SHP77 treated with DMSO at 0.1 percent for 48 hours (cell line): ENCODE measurements at places on chromosomes 16 and 17.

DNA sequence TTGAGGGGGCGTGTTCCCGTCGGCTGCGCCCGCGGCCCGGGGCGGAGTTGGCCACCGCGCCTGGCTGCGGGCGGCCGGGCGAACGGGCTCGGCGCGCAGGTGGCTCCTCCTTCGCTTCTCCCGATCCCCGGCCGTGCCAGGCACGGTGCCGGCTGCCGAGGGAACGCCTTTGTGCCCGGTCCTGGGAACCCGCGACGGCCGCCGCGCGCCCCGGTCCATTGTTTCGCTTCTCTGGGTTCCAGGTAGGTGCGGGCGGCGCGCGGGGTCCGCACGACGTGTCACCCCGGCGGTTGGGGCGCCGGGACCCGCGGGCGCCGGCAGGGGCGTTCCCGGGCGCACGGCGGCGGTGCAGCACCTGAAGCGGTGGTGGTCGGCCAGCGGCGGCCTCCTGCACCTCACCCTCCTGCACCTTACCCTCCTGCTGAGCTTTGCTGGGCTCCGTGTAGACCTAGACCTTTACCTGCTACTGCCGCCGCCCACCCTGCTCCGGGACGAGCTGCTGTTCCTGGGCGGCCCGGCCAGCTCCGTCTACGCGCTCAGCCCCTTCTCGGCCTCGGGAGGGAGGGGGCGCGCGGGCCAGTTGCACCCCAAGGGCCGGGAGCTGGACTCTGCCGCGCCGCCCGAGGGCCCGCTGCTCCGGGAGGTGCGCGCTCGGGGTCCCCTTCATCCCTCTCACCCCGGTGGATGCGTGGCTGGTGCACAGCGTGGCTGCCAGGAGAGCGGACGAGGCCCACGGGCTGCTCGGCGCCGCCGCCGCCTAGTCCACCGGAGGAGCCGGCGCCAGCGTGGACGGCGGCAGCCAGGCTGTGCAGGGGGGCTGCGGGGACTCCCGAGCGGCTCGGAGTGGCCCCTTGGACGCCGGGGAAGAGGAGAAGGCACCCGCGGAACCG is 99.9 kb downstream of the EFCAB13 start:
- DNase-seq, result no peak

DNA sequence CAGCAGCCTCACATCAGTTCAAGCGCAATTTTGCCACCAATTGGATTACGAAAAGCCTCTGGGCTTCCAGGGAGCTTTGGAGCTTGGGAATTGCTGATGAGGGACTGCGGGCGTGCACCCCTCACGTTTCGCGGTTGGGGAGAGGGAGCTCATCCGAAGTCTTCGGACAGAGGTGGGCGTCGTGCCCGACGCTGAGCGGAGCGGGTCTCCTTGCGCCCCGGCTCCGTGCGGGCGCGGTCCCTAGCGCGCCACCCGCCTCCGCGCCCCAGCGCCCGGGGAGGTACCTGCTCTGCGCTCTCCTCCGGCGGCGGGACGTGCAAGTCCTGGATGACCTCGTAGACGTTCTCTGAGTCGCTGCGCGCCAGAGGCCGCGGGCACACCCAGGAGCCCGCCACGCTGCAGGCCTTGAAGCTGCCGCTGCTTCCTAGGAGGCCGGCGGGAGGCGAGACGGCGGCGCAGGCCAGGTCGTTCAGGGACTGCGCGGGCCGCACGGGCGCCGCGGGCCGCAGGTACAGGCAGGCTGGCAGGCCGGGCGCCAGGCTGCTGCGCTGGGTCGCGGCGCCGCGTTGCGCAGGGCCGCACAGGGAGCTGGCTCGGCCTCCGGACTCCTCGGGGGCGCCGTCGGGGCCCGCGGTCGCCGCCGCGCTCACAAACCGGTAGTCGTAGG is 3.2 kb downstream of the ARHGAP27 start:
- DNase-seq, result no peak

GRCh38 chr16:10530685-10531084 is 49.7 kb downstream of the EMP2 start:
- no peak for DNase-seq

DNA sequence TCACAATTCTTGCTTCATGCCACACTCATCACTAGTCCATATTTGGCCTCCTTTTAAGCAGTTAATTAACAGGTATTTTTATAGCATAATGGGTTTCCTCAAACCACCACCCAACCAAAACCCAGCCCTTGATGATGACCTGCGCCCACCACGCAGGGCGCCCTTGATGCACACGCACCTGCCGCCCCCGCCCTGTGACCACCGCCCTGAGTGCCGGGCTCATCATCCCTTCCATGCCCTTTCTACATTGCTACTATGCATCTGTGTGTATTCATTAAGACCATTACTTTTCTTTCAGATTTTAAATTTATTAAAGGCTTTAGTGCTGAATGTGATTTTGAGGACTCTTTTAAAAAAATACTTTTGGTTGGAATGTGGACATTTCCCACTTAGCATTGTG is 204.8 kb upstream of the CHMP6 start:
- DNase-seq, result no peak

DNA sequence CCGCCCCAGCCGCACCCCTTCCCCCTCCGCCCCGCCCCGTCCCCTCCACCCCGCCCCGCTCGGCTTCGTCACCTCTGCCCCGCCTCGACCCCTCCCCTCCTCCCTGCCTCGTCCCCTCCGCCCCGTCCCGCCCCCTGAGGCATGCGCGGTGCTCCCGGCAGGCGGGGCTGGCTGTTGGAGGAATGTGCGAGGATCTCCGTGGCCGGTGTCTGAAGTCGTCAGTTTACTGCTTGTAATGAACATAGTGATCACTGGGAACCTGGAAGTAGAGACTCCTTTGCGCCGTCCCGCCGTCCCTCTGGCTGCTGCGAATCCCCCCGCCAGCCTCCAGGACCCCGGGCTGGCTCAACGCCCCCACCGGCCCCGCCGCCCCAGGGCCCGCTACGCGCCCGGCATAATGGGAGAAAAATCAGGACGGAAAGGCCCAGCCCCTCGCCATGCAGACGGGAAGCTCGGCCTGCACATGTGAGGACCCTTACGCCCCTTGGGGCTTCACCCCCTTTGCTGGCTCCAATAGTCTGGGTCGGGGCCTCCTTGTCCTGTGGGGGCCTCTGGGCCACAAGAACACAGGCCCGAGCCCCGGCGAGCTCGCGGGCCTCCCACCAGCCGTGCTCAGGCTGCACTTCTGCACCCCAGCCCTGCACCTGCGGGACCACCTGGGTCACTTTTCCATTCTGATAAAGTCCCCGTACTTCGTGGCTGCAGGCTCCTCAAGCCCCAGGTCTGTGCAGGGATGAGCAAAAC is 743.1 kb downstream of the KCNJ18 start:
- no peak for DNase-seq

DNA sequence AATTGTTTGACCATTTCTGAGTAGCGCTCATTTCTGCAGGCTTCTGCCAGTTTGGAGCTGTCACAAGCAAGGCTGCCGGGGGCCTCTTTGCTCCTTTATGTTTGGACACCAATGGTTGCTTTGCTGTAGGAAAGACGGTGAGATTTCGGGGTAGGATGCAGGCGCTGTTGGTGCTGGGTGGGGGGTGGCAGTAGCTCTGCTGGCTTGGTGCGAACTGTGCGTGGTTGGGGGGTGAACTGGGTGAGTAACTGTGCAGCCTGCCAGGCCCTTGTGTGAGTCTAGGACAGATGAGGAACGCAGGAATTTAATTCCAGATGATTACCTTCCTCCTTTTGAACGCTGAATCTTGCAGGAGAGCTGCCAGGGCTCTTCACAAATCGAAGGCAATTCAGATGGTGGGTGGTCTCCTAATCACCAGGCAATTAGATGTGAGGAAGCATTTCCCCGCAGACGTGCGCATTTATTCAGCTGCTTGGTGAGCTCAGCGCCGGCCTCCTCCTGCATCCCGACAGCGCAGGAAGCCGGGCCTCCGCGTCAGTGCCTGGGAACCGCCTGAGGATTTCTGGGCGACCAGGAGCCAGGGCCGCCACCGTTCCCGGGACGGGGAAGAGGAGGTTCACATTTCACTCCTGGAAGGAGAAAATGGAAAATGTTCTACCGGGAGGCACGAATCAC is 154.4 kb downstream of the FOXL1 start:
- DNase-seq, result no peak

DNA sequence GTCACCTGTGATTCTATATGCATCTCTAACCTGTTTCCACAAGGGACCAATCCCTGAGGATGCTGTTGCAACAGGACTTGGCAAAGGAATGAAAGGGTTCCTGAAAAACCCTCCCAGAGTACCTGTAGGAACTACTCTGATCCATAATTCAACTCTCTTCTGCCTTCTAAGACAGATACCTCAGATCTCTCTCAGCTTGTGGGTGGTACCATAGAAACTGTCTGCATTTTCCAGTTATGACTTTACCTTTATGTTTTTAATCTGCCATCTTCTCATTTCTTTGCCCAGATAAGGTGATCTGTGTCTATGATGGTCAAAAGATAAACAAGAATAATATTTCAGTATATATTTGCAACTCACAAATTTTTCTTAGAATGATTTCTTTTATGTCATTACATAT is 65.1 kb downstream of the TMC6 start:
- DNase-seq, result no peak

- peak; percentile 20 for DNase-seq
Observed at GRCh38 chr17:1153795-1154546, 25.8 kb downstream of the ABR start.

DNA sequence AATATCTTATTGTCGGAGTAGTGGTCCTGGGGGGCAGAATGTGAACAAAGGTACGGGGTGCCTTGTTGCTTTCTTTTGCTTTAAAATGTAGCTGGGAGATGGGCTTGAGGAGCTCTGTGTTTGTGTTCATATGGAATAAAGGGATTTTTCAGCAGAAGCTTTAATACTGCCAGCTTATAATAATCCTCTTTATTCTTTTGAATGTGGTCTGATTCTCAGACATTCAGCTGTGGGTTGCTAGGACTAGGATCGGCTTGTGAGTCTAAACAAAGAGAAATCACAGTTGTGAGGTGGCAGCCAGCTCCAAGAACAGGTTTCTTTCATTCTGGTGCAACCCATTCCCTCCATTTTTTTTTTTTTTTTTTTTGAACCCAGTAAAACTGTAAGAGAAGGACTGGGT is 7.2 kb downstream of the MRPL58 start:
- DNase-seq, result no peak

GRCh38 chr17:6245301-6246177 is 175.4 kb downstream of the WSCD1 start:
- DNase-seq, result no peak

DNA sequence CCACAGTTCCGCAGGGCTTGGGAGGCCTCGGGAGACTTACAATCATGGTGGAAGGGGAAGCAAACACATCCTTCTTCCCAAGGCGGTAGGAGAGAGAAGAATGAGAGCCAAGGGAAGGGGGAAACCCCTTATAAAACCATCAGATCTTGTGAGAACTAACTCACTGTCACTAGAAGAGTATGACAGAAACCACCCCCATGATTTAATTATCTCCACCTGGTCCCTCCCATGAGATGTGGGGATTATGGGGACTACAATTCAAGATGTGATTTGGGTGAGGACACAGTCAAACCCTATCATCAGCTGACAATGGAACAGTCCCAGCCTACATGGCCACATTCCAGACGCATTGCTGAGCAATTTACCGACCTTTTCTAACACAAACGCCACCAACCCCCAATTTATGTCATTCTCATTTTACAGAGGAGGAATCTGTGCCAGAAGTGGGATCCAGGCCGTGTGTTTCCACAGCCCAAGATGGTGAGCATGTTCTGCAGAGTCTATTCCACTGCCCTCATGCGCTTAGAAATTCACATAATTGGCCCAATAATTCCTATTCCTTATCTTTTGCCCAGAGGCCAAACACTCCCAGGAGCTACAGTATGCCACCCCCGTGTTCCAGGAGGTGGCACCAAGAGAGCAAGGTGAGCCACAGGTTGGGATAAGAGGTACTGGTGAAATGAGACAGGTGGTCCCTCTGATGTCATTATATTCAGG is 17.3 kb downstream of the MILR1 start:
- DNase-seq, result no peak

GRCh38 chr17:61253937-61254574 is 145.6 kb upstream of the TBX2 start:
- DNase-seq, result no peak

DNA sequence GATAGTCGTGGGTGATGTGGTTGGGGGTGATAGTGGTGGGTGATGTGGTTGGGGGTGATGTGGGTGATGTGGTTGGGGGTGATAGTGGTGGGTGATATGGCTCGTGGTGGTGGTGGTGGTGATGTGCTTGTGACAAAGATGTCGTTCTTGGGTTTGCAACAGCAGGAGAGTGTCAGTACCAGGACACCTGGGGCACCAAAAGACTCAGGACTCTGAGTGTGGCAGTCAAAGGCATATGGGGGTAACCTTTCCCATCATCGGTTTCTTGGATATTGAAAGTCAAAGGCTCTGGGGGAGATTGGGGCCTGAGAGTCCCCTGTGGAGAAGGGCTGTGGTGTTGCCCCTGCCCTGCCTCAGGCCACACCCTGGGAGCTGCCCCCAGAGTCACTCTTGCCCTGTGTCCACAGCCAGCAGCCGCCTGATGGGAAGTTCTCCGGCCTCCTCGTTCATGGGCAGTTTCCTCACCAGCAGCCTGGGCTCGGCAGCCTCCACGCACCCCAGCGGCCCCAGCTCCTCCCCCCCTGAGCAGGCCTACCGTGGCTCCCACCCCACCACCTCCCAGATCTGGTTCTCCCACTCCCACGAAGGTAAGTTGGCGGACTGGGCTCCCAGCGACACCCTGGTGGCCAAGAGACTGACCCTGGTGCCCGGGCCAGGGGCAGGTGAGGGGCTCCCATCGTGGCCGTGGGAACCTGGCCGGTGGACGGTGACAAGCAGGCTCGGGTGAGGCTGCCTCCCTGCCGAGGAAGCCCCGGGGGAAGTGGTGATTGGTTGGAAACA is 31.3 kb downstream of the BAHCC1 start:
- no peak for DNase-seq

DNA sequence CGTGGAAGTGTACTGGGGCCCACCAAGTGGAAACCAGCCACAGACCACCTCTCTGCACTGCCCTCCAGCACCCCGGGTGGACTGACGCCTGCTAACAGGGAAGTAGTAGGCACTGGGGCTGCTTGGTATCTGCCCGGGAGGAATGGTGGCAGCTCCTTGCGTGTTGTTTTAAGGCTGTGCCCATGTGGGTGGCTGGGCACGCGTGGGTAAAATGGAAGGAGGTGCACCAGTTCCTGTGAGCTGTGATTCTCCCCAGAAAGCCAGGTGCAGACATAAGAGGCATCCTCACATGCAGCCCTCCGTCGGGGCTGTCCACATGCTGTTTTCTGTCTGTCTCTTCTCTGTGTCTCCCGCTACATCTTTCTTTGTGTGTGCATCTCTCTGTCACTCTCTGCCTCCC is 122.3 kb downstream of the ENGASE start:
- DNase-seq, result no peak

DNA sequence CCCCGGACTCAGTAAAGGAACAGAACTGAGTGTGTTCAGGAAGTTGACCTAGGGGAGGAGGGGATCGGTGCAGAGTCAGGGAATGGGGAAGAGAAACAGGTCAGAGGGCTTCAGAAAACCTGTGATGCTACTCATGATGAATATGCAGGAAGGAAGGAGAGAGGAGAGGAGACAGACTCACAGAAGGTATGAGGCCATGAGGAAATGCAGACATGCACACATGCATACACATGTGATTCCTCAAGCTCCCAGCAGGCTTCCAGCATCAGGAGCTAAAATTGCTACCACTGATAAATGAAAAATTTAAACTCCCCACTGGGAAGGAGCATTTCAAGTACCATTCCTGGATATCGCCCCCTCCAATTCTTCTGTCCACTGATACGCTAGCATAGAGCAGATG is 262.6 kb downstream of the SLC39A11 start:
- DNase-seq, result no peak
